NCI-H2171 treated with DMSO at 0.1 percent for 48 hours (cell line): ENCODE measurements at places on chromosomes 11 and 22.
A peak's percentile ranks its signal among the peaks of the same experiment; 100 is the strongest.

- DNase-seq = no peak
These were observed 24.0 kb upstream of the SC5D start for GRCh38 chr11:121268581-121268980.

- DNase-seq = peak; percentile 8
These were observed 115.9 kb downstream of the CEP164 start for GRCh38 chr11:117443266-117444186.

- no peak for DNase-seq
These were observed 13.4 kb upstream of the P2RY2 start for GRCh38 chr11:73204711-73205121.

GRCh38 chr11:88520391-88520790 lies 182.9 kb upstream of the CTSC start:
- DNase-seq = no peak

- DNase-seq = no peak
These were observed 11.4 kb downstream of the SCARF2 start for GRCh38 chr22:20426259-20426615.

GRCh38 chr11:95147364-95147905 lies 57.8 kb downstream of the ENDOD1 start:
- no peak for DNase-seq

DNA sequence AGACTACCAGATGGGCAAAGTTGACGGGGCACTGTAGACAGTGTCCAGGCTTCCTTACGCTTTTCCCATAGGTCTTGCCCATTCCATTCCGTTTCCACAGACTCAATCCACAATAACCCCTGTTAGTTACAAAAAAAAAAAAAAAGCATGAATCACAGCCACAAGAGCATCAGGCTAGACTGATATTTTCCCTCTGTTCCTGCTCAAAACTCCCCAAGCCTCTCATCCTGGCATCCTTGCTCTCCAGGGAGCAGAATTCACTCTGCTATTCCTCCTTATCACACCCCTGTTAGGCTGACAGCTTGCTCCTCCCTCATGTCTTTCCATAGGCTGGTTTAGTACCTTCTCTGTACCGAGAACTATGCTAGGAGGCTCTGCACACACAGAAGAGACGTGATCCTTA lies 42.2 kb downstream of the TMEM123 start:
- peak; percentile 56 for DNase-seq

DNA sequence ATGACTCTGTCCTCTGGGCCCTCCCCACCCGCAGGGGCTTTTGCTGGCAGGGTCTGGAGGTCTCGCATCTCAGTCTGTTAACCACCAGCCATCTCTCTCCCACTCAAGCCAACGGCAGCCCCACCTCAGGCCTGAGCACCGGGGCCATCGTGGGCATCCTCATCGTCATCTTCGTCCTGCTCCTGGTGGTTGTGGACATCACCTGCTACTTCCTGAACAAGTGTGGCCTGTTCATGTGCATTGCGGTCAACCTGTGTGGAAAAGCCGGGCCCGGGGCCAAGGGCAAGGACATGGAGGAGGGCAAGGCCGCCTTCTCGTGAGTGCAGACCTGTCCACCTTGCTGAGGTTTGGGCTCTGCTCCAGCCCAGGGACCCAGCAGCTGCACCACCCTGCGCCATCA lies 44.3 kb upstream of the TTC12 start:
- no peak for DNase-seq

DNA sequence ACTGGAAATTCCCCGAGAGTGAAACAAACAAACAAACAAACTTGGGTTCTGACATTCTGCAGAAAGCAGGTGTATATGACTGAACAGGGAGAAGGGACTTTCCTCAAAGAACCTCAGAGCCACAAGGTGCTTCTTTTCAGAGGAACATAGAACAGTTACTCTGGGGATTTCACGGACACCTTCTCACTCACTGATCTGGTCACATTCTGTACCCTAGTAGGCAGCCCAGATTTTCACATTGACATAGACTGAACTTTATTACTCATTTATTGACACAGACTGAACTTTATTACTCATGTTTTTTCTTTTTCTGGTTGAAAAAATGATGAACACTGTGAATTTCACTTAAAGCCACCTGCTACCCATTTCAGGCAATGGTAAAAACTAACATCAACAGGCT lies 263.0 kb downstream of the OPCML start:
- DNase-seq = no peak

GRCh38 chr11:107961480-107961879 lies 33.2 kb downstream of the RAB39A start:
- DNase-seq = no peak

DNA sequence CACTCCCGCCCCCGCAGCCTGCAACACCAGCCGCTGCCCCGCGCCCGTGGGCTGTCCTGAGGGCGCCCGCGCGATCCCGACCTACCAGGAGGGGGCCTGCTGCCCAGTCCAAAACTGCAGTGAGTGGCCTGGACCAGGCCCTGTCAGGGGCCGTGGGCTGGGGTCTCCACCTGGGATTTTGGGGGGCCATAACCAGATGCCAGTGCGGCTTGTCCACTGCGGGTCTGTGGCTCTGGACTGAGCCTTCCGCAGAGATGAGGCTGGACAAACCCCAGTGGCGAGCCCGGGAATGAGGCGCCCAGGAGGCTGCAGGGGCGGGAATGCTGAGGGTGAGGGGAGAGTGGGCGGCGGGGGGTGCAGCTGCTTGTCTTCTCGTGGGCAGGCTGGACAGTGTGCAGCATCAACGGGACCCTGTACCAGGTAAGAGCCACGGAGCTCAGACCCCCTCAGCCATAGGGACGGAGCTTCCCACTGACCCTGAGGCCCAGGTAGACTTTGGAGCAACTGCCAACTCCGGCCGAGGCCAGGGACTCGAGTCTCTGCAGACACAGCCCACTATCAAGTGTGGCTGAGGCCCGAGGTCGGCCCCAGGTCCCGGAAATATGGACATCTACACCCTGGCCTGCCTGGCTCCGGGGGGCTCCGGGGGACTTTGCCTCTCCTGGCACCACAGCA lies 24.8 kb upstream of the MUC5B start:
- DNase-seq = no peak

GRCh38 chr11:133778161-133778560 lies 67.2 kb downstream of the SPATA19 start:
- peak; percentile 1 for DNase-seq

DNA sequence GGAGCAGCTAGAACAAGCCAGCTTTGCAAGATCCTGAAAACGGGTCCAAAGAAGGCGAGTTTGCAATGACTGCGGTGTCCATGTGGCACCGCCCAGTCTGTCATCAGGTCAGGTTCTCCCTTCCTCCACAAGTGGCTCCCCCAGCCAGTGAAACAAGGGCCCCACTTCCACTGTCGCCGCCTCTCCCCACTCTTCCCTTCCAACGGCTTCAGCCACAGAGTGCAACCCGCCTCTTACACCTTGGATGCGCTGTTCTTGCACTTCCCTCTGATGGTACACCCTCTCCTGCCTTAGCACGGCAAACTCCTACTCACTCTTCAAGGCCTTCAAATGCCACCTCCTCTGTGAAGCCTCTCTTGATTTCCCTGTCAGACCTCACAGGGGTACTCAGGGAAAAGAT lies 10.8 kb upstream of the TCF20 start:
- DNase-seq = no peak

DNA sequence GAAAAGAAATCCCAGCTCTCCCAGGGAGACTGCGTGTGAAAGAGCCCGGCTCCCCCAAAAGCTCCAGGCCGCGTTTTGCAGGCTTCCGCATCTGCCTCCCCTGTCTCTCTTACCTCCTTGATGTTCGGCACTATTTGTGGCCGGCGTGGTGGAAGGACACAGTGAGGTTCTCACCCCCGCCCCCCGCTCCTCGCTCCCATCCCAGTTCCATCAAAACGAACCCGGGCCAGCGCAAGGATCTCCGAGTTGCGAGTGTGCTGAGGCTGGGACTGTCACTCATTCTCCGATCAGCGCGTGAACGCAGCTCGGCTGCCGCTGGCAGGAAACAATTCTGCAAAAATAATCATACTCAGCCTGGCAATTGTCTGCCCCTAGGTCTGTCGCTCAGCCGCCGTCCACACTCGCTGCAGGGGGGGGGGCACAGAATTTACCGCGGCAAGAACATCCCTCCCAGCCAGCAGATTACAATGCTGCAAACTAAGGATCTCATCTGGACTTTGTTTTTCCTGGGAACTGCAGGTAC lies at the start of gene NCAM1:
TSS of gene NCAM1 (plus strand) at position 275 of the 523 bp plus-strand sequence.
- DNase-seq = peak; percentile 95

DNA sequence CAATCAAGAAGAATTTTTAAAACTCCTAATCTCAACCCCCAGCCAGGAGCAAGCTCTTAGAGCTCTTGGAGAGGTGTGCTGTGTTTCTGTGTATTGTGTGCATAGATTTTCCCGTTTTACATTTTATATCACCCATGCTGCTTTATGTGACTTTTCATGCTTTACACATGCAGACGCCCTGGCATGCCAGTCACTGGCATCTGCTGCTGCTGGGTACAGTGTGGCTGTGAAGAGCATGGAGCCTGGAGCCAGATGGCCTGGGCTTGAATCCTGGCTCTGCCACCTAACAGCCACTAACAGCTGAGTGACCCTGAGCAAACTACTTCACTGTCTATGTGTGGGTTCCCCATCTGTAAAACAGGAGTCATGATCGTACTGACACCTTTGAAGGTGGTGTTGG lies 23.1 kb downstream of the POLR3H start:
- DNase-seq = peak; percentile 67

- DNase-seq = no peak
These were observed 32.5 kb downstream of the GNAZ start for GRCh38 chr22:23102776-23103175.

GRCh38 chr11:66386171-66387069 lies 14.9 kb upstream of the SLC29A2 start:
- DNase-seq = peak; percentile 83

DNA sequence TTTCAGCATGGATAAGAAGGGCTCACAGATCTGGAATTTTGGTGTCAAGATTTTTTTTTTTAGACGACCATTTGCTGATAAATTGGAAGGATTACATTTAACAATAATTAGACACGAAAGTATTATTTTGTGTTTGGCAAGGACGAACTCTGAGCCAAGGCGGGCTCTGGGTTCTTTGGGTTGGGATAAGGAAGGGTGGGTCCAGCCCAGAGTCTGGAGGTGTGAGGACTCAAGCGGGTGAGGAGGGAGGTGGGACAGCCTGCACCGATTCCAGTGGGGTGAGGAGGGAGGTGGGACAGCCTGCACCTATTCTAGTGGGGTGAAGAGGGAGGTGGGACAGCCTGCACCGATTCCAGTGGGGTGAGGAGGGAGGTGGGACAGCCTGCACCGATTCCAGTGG lies 4.1 kb downstream of the B3GAT1 start:
- no peak for DNase-seq

DNA sequence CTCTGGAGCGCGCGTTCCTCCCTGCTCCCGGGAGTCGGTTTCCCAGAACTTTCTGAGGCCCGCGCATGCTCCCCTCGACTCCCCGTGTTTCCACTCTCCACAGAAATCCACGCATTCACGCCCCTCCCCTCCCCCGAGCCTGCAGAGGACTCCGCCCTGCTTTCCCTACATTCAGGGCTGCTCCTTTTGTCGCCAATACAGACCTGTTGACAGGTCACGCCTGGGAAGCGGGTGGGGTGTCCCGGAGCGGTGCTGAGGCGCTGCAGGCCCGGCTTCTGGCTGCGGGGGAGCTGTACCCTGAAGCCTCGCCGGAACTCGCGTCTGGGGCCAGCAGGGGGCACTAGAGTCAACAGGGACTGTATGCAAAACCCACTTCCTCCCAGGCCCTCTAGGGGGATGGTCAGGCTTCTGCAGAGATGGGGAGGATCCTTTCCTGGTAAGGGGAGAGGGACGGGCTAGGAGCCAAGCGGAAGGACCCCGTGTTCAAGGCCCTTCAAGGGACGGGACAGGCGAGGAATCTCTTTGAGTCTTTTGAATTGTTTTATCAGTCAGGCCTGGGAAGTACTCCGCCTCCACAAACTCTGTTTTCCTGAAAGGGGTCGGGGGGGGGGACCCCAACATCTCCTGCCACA lies at the start of gene PRAME:
TSS of gene PRAME (minus strand) at position 294 of the 632 bp plus-strand sequence. CDS start 2,433 bp downstream, outside the sequence.
- DNase-seq = peak; percentile 82

DNA sequence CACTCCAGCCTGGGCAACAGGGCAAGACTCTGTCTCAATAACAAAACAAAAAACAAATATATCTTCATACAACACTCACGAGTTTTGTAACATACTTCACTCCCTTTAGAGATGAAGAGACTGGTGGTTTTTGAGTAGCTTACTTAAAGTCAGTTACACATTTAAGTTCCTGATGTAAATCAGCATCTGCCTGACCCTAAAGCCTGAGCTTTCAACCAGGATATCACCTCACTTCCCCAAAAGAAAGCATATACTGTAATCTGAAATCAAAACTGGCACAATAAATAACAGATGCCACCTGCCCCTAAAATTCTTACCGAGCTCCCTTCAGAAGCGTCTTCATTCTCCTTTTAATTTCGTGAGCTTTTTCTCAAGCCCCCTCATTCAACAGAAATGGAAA lies 31.5 kb downstream of the LARGE1 start:
- no peak for DNase-seq

- DNase-seq = no peak
These were observed 9.7 kb upstream of the GRK2 start for GRCh38 chr11:67256477-67257135.

- no peak for DNase-seq
These were observed 46.9 kb downstream of the LUZP2 start for GRCh38 chr11:24543771-24544170.

GRCh38 chr11:32438866-32439489 lies 3.6 kb upstream of the WT1 start:
- DNase-seq = no peak

- DNase-seq = no peak
These were observed 103.3 kb upstream of the TOP3B start for GRCh38 chr22:22085702-22086500.

GRCh38 chr11:95697614-95698408 lies 91.8 kb downstream of the FAM76B start:
- no peak for DNase-seq

DNA sequence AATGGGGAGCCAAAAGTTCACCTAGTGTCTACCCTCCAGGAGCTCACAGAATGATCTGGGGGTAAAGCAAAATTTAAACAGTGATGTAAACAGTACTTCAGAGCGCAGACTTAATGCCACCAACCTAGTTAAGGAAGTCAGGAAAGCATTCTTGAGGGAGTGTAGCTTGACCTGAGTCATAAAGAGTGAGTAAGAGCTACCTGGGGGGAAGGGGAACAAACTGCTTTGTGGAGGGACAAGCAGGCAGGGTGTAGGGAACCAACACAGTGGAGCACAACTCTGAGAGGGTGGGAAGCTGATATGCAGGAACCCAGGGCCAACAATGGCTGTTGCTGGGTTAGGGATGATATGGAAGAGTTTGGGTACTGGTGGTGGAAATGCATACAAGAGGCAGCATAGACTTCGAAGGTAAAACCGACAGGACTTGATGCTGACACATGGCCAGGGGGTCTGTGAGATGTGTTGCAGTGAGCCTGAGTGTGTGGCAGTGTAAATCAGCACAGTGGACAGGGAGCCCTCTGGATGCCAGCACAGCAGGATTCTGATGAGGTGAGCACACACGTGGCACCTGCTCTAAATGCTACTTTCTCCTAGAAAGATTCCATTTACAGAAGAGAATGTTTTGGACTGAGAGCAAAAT lies 58.3 kb upstream of the CYP2D6 start:
- DNase-seq = no peak
